ENCODE measurements at places on chromosomes 3 and 15.

DNA sequence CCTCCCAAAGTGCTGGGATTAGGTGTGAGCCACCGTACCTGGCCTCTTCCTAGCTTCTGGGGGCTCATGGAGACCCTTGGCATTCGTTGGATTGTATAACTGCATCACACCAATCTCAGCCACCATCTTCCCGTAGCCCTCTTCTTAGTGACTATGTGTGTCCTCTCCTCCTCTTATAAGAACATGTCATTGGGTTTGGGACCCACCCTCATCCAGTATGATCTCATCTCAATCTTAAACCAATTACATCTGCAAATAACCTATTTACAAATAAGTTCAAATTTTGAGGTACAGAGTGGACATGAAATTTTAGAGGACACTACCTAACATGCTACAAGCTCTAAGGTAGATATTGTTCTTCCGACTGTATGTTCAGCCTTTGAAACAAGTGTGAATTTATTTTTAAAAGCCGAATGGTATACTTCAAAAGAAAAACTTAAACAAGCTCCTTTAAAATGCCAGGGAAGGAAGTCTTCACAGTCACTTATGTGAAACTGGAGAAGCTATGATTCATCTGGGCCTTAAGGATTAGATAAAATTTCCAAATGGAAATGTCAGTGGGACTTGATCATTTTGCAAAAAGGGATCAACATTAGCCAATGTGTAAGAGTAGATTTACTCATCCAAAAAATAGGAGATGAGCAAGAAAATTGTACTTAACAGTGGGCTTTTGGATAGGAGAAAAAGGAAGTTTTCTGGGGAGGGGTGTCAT is 225.7 kb downstream of the MEX3B start:
- no peak for DNase-seq

GRCh38 chr3:51955893-51956770 is 951 bp downstream of the GPR62 start:
- DNase-seq = no peak

DNA sequence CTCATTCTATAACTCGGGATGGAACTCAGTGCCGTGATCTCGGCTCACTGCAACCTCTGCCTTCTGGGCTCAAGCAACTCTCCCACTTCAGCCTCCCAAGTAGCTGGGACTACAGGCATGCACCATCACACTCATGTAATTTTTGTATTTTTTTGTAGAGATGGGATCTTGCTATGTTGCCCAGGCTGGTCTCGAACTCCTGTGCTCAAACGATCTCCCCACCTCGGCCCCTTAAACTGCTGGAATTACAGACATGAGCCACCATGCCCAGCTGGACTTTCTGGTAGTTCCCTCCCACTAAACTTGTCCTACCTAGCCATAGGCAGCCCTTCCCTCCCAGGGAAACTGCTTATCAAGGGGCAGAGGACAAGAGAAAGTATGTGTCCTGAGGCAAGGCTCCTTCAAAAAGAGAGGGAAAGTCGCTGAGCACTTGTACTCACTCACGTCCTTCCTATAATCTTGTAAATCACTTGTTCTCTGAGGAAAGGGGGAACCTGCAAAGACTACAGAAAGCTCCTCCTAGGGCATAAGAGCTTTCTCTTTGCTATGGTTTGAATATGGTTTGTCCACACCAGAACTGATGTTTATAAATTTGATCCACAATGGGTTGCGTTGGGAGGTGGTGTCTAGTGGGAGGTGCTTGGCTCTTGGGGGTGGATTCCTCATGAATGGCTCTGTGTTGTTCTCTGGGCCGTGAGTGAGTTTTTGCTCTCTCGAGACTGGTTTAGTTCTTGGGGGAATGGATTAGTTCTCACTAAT is 13.6 kb upstream of the TBL1XR1 start:
- DNase-seq = no peak

GRCh38 chr3:141498598-141499223 is 11.9 kb downstream of the RASA2 start:
- peak; percentile 80 for DNase-seq

DNA sequence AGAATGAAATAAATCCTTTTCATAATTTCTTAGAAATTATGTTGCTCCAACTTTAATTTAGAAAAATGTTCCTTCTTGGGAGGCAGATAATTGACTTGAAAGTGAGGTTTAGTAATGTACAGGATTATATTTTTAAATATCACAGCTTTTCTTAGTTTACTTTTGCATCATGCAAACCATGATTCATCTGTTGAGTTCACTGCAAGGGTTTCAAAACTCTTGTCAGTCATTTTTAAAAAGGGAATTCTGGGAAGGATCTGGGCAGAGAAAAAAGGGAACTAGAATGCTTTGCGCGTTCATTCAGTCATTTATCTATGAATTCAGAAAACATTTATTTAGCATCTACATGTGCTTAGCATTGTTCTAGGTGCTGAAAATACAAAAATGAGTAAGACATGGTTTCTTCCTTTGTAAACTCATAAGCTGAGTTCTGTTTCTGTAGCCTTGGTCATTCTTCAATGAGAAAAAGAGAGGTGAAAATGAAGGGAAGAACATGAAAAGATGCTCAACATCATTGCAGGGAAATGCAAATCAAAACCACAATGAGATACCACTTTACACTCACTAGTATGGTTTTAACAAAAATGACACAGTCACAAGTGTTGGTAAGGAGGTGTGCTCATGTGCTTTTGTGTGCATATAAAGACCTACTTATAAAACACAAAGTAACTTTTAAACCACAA is 209.1 kb downstream of the NR1D2 start:
- DNase-seq = no peak

DNA sequence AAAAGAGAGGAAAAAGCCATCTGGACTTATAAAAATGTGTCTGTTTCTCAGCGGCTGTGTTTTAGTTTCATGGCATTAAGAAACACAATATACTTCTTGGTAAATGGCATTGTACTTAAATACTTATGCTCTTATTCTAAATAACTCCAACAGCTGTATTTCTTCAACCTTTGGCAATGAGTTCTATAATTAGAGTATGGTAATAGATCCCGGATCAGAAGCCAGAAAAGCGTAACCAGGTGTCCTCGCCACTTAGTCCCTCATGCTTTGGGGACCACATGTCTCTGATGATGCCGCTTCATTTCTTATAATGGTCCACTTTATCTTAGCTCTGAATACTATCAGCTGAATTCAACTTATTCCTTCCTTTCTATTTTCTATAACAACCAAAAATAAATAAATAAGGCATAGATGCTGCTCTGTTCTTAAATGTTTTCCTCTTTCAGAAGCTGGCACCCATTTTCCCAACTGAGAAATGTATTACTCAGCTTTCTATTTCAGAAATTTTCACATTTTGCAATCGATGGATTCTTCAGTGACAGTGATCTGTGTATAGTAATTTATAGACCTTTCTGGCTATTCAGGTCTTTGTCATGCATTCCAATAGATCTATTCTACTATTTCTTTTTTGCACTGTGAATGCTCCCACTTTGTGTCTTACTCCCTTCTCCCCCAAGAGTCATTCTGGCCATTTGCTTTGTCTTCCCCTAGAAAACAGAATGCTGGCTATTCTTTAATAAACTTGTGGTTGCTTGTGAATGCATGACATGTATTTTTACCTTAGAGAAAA is 87.6 kb upstream of the KBTBD8 start:
- DNase-seq = no peak

GRCh38 chr3:108292905-108293328 is 3.4 kb upstream of the HHLA2 start:
- no peak for DNase-seq

DNA sequence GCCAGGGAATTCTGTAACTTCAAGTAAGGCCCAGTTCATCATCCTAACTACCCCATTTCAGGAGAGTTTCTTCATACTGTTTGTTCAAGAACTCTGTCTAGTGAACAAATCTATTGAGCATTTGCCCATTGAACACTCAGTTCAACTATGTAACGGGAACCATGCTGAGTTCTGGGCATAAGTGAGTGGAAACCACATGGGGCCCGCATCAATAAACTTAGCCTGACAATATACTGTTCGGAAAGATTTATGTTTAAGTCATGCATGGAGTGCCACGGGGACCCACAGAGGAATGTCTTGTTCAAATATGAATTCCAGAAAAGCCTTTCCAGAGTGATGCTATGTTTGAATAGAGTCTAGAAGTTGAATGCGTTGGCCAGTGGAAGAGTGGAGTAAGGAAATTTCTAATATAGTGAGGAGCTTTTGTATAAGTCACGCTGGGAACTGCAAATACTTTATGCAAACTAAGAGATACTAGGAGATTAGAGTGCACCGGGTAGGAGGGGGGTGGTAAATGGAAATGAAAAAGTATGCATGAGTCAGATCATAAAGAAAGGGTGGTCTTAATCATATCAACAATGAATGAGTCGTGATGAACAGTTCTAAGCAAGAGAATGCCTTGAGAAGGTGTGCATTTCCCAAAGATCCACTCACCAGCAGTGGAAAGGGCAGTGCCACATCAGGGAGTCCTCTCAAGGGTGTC is 279.8 kb downstream of the VPS13C start:
- no peak for DNase-seq

DNA sequence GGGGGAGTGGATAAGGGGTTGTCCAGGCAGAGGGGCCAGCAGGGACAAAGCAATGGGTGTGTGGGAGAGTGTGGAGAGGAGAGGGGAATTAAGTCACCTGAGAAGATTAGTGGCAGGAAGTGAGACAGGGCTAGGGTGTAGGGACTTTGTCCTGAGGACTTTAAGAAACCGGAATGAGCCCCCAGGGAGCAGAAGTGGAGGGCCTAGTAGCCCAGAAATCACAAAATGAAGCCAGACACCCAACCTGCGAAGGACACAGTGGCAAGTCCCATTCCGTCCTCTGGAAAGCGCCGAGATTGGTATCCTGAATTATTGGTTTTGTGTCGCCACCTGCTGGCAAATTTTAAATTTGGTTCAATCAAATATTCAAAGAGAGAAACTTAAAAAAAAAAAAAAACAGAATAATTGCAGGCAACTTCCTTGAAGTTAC is 78.0 kb upstream of the SLC25A36 start:
- no peak for DNase-seq

DNA sequence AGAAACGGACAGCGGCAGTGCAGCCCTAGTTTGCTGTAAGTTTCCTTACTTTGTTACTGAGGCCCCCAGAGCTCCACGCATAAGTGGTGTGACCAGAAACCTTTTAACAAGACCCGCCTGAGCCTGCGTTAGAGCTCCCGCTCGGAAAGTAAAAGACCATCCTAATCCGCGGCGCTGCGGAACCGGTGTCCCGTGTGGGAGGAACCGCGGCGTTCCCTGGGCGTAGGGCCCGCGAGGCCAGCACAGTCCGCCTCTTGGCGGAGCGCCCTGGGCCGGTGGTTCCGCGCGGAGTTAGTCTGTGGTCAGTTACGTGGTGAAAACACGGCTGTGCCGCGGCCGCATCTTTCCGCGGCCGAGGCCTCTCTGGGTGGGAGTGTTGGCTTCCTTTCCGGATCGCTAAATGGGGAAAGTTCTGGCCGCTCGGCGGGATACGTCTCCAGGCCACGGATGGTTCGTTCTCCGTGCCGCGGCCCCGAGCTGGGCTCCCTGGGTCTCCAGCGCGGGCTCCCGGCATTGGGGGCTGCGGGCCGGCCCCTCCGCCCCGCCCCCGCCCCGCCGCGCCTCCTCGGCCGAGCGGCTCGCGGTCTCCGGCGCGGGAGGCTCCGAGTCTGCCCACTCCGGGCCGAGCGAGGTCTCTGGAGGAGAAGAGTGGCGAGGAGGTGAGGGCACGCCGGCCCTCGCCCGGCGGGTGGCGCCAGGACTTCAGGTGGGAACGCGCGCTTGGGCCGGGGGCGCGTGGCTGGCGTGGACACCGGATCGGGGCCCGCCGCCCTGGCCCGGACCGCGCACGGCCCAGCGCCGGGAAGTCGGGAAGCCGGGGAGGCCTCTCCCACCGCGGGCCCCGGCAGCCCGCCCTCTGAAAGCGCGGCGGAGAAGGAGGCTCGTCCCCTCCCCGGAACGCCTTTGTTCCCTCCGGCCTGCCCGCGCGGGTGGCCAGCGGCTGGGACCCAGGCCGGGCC is 754 bp downstream of the B3GNT5 start:
- DNase-seq = no peak

DNA sequence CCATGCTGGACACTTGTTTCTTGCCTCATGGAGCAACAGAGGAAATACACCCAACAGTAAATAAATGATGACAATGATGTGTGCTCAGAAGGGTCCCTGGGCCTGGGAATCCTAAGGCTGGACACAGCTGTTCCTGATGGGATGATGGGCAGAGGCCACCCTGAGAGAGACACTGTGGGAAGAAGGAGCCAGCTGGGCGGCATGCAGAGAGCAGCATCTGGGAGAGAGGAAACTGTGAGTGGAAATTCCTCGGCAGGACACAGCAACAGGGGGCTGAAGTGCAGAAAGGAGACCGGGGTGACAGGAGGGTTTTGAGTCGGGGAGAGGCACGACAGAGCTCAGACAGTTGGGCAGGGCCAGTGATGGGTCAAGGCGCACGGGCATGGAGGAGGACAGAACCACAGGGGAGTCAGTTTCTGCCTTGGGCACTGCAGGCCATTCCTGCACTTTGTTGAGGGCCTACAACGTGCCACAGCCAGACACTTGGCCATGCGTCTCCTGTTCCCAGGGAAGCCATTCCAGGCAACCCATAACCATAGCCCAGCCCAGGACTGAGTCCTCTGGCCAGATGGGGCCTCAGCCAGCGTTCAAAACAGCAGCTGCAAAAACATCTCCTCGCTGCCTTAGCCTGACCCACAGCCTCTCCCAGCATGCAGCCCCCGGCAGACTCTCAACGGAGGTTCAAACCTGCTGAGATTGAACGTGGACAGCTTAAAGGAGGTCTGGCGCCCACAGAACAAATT is 36.7 kb upstream of the SLC6A1 start:
- DNase-seq = no peak

DNA sequence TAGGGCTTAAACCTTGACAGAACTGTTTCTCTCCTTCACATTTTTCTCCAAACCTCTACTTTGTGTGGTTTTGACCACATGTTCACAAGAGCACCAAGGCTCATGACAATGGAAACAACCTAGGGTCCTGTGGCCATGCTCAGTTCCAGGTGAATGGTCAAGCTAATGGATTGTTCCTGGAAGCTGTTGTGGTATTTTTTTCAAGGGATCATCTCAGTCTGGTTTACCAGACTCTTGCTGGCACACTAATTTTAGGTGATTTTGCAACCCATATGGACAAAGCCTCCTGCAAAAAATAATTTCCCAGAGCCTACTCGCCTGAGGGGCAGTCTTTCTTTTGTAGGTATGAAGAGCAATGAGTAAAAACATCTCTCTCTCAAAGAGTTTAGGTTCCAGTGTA is 67.2 kb downstream of the LSAMP start:
- no peak for DNase-seq

- no peak for DNase-seq
Observed at GRCh38 chr15:22966321-22967083, 13.7 kb downstream of the CYFIP1 start.

GRCh38 chr15:81254277-81254915 is 57.7 kb downstream of the IL16 start:
- no peak for DNase-seq

- DNase-seq = no peak
Observed at GRCh38 chr3:190677001-190677400, 163.1 kb downstream of the IL1RAP start.
